SK-N-DZ (cell line): ENCODE measurements at places on chromosomes 1 and 21.
A peak's percentile ranks its signal among the peaks of the same experiment; 100 is the strongest.

DNA sequence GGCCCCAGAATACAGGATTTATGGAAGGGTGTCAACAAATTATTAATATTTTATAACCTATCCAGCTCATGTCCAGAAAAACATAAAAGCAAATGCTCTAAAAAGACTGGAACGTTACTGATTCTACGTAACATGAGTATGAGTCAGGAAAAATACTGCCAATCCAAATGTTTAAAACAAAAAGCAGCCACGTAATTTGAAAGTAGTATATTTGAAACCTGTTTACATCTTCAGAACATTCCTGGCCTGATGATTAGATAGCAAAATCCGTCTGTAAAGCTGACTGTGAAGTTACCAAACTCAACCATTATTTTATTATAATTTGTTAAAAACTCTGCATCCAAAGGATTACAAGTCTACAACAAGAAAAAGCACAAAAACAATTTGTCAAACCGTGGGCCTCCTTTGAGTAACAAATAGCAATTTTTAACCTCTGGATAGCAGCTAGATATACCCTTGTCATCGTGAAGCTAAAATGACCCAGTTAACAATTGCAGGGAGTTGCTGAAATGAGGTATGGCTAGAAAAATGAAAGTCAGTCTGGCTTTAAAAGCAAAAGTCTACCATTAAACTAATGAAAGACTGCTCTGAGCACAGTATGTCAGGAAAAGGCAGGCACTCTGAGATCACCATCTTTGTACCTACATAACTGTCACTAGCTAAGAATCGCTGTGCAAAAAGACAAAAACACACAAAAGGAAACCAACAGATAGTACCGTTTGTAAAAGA, 1.2 kb downstream of the UBR4 start:
- no peak for DNase-seq

- peak; percentile 73 for DNase-seq
These were observed at the start of gene SPATC1L for GRCh38 chr21:46183910-46184624. Gene SPATC1L, minus strand, starts transcription at chr21:46184459. Its CDS starts 1,643 bp downstream, at chr21:46182816.

DNA sequence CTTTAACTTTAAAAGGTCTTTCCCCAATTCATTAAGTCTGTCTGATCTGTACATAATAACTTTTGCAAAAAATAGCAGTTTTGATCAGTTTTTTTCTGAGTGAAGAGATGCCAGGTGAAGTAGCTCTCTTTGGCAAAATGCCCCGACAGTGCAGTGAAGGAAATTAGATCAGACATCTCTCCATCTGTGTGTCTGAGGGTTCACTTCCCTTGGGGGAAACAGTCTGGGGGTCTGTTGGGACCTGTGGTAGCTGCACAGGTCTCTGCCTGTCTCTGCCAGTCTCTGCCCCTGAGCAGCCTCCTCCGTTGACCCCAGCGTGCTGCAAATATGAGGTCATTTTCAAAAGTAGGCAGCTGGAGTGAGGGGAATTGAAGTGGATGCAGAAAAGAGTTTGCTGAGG, 54.5 kb downstream of the TBCE start:
- DNase-seq = no peak

- DNase-seq = no peak
These were observed 71.4 kb downstream of the AGPAT3 start for GRCh38 chr21:43936247-43936967.

- no peak for DNase-seq
These were observed 237.4 kb downstream of the LMX1A start for GRCh38 chr1:165119086-165119485.

- no peak for DNase-seq
These were observed 112.5 kb downstream of the ROR1 start for GRCh38 chr1:63886340-63886739.

GRCh38 chr1:240435996-240436566, 175.9 kb downstream of the GREM2 start:
- no peak for DNase-seq

DNA sequence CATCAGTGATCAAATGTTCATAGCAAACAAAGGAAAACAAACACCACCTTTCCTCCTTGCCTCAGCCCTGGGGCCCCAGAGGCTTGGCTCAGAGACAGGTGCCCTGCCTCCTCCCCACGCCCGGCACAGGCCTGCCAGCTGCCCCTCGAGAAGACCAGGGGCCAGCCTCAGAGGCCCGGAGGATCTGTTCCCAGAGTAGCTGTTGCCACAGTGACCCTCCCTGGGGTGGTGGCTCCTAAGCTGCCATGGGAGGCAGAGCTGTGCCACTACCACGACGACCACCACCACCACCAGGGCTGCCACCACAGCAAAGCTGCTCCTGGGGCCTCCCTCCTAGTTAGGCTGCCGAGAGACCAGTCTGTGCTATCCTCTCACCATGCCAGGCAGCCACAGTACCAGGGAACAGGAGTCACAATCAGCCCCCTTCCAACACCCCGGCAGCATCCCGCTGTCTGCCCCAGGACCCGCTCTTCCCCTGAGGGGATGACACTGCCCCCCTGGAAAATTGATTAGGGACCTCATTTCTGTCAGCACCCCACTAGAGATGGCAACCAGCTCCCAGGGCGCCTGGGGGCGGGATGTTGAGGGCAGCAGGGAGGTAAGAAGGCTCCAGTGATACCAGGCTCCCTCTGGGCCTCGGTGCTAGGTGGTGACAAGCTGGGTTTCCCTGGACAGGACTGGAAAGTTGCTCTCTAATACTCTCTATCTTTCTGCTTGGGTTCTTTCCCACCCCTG, 30.5 kb downstream of the KCNC4 start:
- DNase-seq = no peak
